NCI-H1048 (cell line): ENCODE measurements at places on chromosomes 12 and 14.

DNA sequence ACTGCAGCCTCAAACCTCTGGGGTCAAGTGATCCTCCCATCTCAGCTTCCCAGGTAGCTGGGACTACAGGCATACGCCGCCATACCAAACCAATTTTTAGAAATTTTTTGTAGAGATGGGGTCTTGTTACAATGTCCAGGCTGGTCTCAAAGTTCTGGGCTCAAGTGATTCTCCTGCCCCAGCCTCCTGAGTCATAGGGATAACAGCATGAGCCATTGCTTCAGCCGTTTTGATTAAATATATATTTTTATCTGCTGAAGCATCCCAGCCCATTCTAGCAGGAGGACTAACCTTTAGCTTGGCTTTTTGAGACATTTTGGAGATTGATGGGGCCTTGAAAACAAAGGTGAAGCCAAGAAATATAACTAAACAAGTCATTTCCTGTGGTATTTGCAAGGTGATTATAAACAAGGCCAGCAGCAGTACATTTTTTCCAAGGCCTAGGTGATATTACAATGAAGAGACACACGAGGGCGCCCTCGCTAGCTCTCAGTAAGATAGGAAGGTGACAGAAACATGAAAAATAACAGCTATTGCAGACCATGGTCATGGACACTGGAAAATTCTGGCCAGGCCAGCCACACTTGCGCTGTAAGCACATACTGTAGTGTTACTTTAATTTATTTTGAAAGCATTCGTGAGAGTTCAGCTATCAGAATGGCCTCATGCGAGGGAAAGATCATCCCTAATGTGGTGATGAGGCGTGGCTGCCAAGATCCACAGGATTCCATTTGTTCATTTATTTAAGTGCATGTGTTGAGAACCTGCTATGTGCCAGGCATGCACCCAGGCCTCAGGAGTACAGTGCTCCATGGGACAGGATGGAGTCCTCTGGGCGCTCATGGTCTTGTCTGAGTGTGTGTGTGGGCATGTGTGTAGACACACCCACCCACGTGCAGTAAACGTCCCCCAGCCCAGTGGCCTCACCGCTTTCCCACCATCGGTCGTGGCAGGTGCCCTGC is 63.5 kb downstream of the DGLUCY start:
- DNase-seq = peak; percentile 25

- no peak for DNase-seq
These were observed 75.3 kb upstream of the AMN1 start for GRCh38 chr12:31804185-31804504.

- no peak for DNase-seq
These were observed 100.3 kb downstream of the SLC25A47 start for GRCh38 chr14:100423317-100424010.

DNA sequence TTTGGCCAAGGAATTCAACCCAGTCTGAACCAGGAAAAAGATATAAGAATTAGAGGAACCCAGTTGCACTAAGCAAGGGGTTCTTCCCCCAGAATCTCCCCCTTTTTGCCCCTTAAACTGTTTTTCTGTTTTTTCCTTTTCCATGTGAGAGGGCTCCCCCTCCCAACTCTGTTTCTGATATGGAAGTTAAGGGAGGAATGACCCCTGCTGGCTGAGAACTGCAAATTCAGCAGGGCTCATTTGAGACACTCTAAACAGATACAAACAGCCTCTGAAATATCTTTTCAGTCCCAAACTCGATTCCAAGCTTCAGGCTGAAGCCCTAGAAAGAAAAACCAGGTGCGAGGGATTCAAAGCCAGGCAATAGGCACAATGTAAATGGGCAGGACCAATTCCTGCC is 132.7 kb downstream of the SLC41A2 start:
- no peak for DNase-seq

DNA sequence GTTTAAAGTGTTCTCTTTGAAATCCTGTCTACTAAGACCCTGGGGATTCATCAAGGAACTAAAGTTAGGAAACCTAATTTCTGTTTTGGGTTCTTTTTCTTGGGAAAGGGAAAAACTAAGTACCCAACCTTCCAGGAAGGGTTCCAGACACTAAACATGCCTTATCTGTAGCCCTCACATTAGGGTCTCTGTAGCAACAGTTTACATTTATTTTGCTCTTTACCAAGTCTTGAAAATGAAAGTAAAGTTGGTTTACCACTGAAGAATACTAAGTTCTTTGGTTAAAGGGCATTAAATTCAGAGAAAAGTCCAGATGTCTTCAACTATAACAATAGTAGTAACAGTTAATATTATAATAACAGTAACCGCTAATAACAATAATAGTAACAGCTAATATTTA is 207.5 kb upstream of the CDKN3 start:
- DNase-seq = no peak

GRCh38 chr14:60544659-60545058 is 35.7 kb downstream of the SIX6 start:
- no peak for DNase-seq

GRCh38 chr12:106709068-106709511 is 65.4 kb upstream of the RIC8B start:
- no peak for DNase-seq

DNA sequence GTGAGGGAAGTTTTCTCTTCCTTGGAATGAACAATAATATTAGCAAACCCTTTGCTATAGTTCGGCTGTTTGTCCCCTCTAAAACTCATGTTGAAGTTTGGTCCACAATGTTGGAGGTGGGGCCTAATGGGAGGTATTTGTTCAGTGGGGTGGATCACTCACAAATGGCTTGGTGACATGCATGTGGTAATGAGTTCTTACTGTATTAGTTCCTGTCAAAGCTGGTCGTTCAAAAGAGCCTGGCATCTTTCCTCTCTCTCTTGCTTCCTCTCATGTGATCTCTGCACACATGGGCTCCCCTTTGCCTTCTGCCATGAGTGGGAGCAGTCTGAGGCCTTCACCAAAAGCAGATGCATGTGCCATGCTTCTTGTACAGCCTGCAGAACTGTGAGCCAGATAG is 13.1 kb upstream of the PPP4R4 start:
- no peak for DNase-seq

DNA sequence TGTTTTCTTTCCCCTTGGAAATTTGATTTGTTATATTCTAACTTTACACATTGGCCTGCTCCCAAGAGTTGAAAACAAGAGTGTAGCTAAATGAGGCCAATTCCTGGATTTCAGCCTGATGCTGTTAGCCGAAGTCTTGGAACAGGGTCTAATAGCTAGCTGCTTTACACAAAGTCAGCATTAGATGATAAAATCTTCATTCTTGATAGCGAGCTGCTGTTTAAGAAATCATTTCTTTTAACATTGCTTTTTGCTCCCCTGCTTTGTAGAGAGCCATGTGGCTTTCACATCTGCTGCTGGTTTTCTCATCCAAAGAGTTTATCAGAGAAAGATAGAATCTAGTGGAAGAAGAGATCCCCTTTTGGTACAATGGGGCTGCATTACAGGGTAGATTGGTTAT is 22.3 kb downstream of the FBXW8 start:
- DNase-seq = no peak

DNA sequence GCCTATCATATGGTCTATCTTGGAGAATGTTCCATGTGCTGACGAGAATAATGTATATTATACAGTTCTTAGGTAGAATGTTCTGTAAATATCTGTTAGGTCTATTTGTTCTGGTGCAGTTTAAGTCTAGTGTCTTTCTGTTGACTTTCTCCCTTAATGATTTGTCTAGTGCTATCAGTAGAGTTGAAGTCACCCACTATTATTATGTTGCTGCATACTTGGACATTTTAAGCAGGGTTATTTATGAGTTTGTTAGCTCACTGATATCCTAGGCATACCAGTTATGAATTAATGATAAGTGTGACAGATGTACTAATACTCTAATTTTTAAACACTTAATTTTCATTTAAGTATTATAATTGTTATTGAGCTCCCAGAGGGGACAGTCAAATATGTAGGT is 292.5 kb downstream of the AKAP6 start:
- no peak for DNase-seq

DNA sequence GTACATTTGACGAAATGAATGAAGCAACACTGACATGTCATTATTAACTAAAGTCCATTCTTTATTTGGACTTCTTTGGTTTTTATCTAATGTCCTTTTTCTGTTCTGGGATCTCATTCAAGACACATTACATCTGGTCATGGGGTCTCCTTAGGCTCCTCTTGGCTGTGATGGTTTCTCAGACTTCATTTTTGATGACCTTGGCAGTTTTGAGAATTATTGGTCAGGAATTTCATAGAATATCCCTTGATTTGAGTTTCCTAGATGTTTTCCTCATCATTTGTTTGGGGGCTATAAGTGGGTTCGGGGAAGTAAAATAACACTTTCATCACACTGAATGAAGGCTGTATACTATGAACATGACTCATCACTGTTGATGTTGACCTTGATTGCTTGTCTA is 770.6 kb downstream of the AACS start:
- no peak for DNase-seq

DNA sequence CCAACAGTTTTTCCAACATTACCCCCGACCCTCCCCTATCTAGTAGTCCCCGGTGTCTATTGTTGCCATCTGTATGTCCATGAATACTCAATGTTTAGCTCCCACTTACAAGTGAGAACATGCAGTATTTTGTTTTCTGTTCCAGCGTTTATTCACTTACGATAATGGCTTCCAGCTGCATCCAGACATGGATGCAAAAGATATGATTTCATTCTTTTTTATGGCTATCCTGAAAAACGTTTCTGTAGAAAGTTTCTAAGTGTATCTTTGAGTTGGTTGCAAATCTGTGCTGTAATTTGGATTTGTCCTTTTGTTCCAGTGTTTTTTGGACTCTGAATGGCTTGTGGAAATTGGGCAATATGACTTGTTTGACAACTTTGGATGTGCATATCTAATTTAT is 11.7 kb downstream of the SP1 start:
- no peak for DNase-seq

DNA sequence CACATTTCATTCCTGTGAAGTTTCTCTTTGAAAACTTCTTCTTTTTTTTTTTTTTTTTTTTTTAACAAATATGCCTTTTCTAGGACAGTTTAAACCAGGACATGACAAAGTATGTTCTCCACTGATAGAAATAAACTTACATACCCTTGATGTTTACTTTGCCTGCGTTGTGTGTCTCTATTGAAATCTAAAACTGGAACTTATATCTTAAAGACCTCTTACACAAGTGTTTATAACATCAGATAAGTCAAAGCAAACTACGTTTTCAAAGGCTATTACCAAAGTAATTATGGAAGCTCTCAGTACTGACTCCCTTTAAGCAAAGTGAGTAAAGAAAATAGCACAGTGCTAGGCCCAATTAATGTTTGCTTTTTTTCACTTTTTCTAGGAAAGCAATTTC is 30.6 kb upstream of the ISM2 start:
- no peak for DNase-seq

GRCh38 chr14:63432228-63432627 is 110.9 kb downstream of the PPP2R5E start:
- DNase-seq = no peak

DNA sequence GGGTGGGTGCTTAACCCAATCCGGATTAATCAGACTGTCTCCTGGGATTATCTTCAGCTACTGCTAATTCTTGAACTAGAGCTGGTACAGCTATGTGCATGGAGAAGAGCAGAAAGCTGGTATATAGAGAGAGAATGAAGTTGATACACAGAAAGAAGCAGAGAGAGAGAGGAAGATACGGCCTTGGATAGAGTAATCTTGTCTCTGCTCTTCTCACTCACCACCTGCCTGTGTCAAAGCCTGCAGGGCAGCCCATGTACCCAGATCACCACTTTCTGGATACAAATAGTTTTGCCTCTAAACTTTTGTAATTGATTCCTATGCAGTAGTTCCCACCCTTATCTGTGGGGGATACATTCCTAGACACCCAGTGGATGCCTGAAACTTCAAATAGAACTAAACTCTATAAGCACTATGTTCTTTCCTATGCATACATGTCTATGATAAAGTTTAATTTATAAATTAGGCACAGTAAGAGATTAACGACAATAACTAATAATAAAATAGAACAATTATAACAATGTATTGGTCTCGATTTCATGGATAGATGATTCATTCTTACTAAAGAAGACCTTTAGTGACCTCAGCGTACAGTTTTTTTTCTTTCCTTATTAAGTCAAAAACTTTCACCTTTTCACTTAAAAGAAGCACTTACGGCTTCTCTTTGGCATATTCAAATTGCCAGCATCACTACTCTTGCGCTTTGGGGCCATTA is 45.5 kb downstream of the YEATS4 start:
- DNase-seq = no peak

DNA sequence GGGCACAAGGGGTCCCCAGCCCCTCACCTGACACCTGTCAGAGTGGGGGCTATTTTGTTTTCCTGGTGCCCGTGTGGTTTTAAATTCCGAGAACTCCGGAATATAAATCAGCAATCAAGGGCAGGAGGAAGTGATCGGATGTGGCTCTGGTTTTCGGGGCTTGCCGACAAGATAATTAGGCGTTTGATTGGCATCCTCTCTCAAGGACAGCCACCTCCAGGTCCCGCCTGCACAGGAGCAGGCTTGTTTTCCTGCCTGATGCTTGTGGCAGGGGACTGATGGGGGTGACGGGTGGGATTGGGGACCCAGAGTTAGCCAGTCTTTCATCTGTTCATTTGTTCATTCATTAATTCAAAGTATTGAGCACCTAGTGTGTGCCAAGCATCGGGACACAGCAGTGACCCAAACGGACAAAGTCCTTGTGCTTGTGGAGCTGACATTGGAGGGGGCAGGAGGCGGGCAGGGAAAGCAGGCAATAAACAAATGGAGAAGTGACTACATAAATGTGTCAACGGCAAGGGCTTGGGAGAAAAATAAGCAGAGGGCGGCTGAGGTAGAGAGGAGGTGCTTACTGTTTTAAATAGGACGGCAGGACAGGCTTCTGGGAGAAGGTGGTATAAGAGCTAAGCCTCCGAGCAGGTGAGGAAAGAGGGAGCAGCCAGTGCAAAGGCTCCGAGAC is 166.5 kb downstream of the PHETA1 start:
- no peak for DNase-seq

- no peak for DNase-seq
These were observed 355.3 kb upstream of the FKBP4 start for GRCh38 chr12:2439332-2440100.

- no peak for DNase-seq
These were observed 121.1 kb downstream of the CAND1 start for GRCh38 chr12:67390273-67390672.

DNA sequence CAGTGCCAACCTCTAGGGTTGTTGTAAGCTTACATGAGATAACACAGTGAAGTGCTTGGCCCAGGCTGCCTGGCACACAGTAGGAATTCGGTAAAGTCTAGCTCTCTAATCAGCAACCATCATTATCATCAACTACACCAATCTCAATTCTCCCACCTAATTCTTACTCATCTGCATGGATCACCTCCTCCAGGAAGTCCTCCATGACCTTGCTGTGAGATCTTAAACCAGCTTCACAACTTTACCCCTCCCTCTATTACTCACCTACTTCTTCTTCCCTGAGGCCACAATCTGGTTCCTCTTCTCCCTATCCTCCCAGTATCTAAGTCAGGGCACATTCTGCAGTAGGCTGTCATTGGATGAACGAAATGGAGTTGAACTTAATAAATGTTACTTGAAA is 67.3 kb downstream of the GSC start:
- DNase-seq = no peak

GRCh38 chr12:128771681-128772080 is 52.1 kb downstream of the SLC15A4 start:
- no peak for DNase-seq
